CD4-positive, alpha-beta T cell treated with Interleukin-4 for 4 hours (primary cell): ENCODE measurements at places on chromosomes 16 and 17.

- DNase-seq, result peak; percentile 72
These were observed 7.6 kb upstream of the CYTH1 start for GRCh38 chr17:78789663-78790181.

- DNase-seq, result no peak
These were observed 2.8 kb upstream of the SPATA2L start for GRCh38 chr16:89704281-89704680.

- no peak for DNase-seq
These were observed 1.9 kb upstream of the HOXB5 start for GRCh38 chr17:48595278-48595999.

GRCh38 chr17:47695429-47696376 is 1.7 kb downstream of the TBKBP1 start:
- no peak for DNase-seq

DNA sequence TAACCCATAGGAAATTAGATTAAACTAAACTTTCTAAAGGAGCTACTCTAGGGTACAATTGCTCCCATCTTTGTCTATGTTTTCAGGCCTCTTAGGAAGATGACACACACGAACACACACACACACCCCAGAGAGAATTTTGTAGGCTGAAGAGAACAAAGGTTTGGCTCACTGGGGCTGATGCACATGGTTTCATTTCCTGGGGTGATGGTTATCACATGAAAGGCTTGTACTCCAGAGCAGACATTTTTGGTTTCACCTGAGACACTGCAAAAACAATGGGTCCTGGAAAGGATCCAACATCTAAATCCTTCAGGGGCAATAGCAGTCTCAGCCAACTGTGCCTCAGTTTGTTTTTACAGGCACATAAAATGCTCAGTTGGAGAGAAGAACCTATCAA is 62.8 kb downstream of the GRB7 start:
- DNase-seq, result peak; percentile 89

DNA sequence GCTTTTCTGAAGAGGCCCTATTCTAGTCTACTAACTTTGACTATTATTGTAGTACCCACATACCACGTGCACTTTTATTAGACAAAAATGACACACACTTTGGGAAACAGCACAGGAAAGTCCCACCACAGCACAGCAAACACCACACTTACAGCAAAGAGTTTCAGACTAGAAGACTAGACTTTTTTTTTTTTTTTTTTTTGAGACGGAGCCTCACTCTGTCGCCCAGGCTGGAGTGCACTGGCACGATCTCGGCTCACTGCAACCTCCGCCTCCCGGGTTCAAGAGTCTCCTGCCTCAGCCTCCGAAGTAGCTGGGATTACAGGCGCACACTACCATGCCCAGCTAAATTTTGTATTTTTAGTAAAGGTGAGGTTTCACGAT is 20.1 kb downstream of the YWHAE start:
- peak; percentile 75 for DNase-seq

DNA sequence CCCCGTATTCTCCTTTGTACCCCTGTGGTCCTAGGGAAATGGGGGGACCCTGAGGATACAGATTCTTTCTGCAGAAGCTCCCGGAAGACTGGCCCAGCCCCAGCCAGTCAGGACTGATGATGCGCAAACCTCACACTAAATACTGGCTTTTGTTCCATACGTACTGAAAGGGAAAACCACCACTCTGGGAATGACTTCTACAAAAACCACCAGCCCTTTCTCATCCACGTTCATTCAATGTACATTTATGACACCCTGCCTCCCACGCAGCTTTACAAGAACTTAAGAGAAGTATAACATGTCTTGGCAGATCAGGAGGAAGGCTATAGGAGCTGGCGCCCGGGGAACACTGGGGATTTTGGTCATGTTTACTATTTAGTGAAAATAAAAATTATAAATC is 70.6 kb downstream of the MARCHF10 start:
- no peak for DNase-seq

GRCh38 chr17:75759457-75759856 is 5.5 kb downstream of the GALK1 start:
- DNase-seq, result no peak
